HFFc6 (cell line): ENCODE measurements at places on chromosomes 4 and X. TPM values are rescaled to one million over a fixed set of nuclear protein-coding genes. Genes with fewer than 3 reads are reported as not detected.

The SLC49A3 gene
- 0.34 TPM in 1 of 2 replicates, not detected in the other for total RNA-seq

DNA sequence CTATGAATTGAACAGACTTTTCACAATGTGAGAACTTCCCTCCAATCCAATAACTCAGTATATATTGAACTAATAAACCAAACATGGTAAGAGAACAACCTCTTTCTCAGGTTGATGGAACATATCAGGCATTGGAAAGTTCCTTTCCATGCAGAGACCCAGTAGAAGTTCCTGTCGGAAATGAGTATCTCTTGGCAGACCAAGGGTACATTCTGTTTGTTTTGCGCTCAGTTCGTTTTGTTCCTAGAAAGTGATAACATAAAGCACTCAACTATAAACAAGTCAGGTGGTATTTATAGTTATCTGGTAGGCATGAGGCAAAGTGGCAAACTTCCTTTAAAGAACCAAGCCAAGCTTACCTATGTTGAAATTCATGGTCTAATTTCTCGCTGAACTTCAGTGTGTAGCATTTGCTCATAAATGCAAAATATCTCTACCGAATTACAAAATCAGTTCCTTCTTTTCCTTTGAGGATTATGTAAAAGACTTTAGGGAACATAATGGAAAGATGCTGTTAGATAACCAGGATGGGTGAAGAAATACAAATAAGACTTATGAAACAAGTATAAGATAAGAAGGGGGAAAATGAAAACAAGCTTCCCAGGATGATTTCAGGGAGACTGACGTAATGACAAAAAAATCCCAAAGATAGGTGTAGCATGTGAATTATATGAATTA is 120.3 kb downstream of the ARHGAP24 start:
- H3K4me1 ChIP-seq: peaks cover 27% of the 10 kb centered on the region
- no peaks in the 10 kb centered on the region for H3K36me3 ChIP-seq
- no peak for DNase-seq
- no peak overlapping the region for H3K4me3 ChIP-seq

DNA sequence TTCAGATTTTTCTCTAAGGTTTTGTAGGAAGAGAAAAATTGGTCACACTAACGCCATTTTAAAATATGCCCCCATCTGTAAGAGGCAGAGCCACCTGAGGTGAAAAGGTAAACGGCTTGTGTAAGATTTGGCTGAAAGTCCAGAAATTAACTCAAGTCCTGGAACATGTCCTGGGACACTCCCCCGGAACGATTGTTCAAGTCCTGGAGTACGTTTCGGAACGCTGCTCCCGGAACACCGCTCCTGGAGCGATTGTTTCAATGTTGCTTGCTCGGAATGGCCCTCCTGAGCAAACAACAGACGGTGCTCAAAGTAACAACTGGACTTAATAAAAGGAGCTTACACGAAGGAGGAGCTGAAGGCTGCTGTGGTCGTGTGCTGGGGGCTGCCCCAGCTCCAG is 796.5 kb upstream of the SLIT2 start:
- no peak for DNase-seq
- no peaks in the 10 kb centered on the region for H3K4me1 ChIP-seq
- H3K4me3 ChIP-seq: no peak overlapping the region
- H3K27ac ChIP-seq: no peak overlapping the region
- H3K36me3 ChIP-seq: peaks cover 5% of the 10 kb centered on the region; the same call in 1 of the 2 replicates
- no peaks in the 10 kb centered on the region for H3K27me3 ChIP-seq

DNA sequence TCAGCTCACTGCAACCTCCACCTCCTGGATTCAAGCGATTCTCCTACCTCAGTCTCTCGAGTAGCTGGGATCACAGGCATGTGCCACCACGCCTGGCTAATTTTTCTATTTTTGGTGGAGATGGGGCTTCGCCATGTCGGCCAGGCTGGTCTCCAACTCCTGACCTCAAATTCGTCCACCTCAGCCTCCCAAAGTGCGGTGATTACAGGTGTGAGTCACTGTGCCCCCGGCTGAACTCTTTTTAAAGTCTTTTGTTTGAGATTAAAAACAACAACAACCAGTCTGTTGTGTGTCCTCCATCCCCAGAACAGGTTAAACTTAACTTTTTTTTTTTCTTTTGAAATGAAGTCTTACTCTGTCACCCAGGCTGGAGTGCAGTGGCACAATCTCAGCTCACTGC is 36.3 kb upstream of the RBPJ start:
- no peaks in the 10 kb centered on the region for H3K36me3 ChIP-seq
- H3K4me1 ChIP-seq: peaks cover 44% of the 10 kb centered on the region
- H3K27ac ChIP-seq: no peak overlapping the region
- no peak overlapping the region for H3K4me3 ChIP-seq

DNA sequence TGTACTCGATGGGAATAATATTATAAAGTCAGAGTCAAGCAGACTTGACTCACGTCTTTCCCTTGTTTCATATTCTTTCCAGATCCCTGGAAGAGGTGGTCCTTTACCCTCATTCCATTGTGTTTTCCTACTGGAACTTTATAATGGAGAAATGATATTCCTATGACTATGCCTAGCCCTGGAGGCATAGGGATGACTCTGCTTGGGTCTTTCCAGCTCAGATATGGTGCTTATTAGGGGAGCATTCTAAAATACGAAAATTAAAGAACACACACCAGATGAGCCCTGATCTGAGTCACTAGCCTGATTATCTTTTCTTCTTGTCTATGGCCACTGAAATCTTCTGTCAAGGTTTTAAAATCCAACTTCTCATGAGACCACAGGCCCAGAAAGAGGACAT is 231.4 kb downstream of the ANKRD50 start:
- no peaks in the 10 kb centered on the region for H3K36me3 ChIP-seq
- H3K4me3 ChIP-seq: no peak overlapping the region
- no peak for DNase-seq
- no peaks in the 10 kb centered on the region for H3K27me3 ChIP-seq

DNA sequence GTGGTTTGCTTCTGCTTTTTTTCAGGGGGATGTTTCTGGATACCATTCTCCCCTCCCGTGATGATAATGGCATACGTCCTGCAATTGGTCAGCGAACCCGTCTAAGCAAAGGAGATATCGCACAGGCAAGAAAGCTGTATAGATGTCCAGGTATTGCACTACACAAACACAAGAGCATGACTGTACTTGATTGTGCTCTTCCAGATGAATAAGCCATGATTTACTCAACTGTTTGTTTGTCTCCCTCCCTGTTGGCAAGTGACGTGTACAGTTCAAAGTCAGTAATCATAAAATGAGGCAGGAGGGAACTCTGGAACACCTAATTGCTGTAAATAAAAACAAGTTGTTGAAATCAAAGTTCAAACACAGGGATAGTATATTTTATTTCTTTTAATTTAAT is 141.4 kb downstream of the TLL1 start:
- H3K27ac ChIP-seq: no peak overlapping the region
- H3K27me3 ChIP-seq: peaks cover 1% of the 10 kb centered on the region; the same call in 1 of the 2 replicates
- DNase-seq: no peak
- H3K4me1 ChIP-seq: peaks cover 29% of the 10 kb centered on the region
- no peaks in the 10 kb centered on the region for H3K36me3 ChIP-seq
- no peak overlapping the region for H3K4me3 ChIP-seq

- no peak overlapping the region for H3K27ac ChIP-seq
- peaks cover 16% of the 10 kb centered on the region for H3K4me1 ChIP-seq
- DNase-seq: no peak
- no peaks in the 10 kb centered on the region; the same call in 1 of the 2 replicates for H3K36me3 ChIP-seq
Observed at GRCh38 chr4:112854420-112854819, 195.0 kb upstream of the ANK2 start.
